Activated T-helper 1 cell treated with anti-CD3 and anti-CD28 coated beads, Interleukin-2, amount 50 U/mL, for 16 hours (primary cell): ENCODE measurements at places on chromosomes 16 and 17.

DNA sequence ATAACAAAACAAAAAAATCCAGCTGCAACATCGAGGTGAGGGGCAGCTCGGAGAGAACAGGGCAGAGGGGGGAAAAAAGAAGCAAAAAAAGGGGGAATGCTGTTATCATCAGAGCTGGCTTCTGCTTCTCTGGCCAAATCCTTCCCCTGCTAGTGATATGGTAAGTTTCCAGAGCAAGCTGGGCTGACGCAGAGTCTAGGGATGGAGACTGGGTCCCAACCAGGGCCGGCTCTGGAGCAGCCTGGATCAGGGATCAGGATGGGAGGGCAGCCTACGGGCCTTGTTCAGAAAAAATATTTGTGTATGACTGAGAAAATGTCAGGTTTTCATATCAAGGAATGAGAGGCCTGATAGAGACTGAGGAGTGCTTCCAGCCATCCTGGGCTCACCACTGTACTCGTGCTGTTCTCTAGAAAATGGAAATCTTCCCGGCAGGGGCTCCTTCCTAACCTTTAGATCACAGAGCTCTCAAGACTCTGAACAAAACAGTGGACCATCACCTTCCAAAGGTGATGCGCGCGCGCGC lies 726 bp upstream of the C1QTNF1 start:
- DNase-seq: no peak

GRCh38 chr16:22726868-22727267 lies 87.1 kb upstream of the HS3ST2 start:
- no peak for DNase-seq

DNA sequence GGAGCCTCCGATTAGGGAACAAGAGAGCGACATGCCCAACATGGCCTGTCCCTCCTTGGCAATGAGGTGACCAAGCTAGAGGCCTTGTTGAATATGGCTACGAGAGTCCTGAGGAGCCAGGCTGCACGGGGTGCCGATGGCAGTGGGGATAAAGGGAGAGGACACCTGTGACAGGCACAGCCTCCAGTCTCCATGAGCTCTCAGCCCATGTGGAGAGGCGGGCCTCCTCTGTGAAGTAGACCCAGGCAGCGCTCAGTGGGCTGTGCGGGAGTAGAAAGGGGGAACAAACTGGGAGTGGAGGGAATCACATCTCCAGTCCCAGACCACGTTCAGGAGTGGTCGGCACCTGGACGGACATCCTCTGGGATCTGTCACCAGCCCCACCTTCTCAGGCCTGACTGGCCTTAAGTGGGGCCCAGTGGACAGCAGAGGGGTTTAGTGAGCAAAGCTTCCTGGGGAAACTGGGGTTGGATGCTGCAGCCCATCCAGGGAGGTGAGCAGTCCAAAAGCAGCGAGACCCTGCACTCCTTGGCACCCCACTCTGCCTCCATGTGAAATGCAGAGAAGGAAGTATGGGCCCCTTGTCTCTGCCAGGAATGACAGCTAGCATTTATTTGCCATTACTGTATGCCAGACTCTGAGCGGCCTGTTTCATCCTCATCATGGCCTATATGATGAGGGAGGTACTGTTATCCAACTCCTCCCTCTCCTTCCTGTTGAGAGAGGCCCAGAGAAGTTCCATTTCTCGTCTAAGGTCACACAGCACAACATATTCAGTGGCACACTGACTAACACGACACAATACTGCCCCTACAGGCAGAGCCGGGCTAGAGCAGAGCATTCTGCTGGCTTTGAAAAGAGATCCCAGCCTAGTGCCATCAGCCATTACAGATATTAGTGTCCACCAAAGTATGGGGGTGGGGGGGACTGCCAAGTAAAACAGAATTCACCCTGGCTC lies 4.5 kb upstream of the TMEM92 start:
- peak; percentile 14 for DNase-seq

DNA sequence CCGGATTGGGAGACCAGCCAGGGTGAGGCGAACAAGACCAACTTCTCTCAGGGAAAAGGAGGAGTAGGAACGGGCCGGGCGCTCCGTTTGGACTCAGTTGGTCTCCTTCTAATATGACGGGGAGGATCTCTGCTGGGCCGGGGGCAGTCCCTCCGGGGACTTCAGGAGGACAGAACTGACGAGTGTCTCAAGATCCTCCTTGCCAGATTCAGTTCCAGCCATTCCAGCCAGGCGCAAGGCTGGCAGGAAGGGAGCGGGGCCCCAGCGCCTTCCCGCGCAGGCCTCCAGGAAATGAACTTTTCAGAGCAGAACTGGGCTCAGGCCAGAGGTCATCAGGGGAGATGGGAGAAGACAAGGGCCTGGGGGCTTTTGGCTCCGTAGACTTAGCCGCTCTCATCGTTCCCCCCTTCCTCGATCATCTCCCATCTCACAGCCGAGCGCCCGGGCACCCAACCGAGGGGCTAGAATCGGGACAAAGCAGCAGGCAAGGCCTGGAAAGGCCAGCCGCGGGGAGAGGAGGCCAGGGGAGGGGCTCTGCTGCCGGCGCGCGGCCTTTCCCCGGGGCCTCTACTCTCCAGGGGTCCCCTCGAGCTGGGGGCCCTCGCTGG lies 1.6 kb downstream of the ZNF423 start:
- DNase-seq: no peak

DNA sequence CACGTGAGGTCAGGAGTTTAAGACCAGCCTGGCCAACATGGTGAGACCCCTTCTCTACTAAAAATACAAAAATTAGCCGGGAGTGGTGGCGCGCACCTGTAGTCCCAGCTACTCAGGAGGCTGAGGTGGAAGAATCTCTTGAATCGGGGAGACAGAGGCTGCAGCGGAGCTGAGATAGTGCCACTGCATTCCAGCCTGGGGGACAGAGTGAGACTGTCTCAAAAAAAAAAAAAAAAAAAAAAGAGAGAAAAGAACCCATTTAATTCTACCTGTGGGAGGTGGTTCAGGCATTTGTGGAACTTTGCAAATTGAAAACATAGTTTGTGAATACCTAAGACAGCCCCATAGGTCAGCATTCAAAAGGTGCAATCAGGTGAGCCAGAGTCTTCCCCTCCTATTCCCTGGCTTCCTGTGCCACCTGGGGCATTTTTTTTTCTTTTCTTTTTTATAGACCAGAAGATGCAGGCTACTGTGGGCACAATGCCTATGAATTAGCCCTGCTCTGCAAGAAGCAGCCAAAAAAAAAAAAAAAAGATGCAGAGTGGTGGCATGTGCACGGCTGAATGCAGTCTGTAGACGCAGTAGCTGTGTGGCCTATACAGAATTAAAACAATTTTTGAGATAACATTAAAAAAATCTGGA lies 9.1 kb upstream of the SOCS3 start:
- DNase-seq: no peak

DNA sequence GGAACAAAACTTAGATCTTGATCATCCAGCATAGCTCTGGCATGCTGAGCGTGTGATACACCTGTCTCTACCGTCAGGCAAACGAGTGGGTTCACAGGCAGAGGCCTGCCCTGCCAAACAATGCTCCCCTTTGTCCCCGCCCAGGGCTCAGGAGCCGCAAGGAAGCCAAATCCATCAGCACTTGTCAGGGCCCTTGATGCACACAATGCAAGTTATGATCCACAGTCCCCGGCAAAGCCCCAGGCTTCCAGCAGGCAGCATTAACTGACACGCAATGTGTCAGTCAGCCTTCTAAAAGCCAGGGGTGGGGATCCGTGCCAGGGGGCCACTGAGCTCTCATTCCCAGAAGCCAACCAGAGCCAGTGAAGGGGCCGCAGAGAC lies 460.9 kb downstream of the SLC39A11 start:
- DNase-seq: no peak
